SK-N-SH treated with all-trans-retinoic acid at 6 μM for 48 hours (cell line): ENCODE measurements at places on chromosomes 16 and 17.

DNA sequence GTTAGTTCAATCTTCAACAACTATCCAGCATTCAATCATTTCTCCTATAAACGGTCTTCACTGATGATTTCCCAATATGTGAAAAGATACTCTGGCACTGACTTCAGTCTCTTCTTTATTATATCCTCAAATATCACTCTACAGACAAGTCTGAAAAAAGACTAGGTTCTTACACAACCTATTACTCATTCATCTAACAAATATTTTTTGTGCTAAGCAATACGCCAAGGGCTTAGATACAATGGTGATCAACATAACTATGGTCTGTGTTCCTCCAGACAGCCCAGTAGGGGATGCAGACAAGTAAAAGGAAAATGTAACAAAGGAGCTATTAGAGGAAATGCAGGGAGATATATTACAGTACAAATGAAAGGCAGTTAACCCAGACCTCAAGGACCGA, 63.9 kb downstream of the MYO1D start:
- no peak for ATAC-seq

DNA sequence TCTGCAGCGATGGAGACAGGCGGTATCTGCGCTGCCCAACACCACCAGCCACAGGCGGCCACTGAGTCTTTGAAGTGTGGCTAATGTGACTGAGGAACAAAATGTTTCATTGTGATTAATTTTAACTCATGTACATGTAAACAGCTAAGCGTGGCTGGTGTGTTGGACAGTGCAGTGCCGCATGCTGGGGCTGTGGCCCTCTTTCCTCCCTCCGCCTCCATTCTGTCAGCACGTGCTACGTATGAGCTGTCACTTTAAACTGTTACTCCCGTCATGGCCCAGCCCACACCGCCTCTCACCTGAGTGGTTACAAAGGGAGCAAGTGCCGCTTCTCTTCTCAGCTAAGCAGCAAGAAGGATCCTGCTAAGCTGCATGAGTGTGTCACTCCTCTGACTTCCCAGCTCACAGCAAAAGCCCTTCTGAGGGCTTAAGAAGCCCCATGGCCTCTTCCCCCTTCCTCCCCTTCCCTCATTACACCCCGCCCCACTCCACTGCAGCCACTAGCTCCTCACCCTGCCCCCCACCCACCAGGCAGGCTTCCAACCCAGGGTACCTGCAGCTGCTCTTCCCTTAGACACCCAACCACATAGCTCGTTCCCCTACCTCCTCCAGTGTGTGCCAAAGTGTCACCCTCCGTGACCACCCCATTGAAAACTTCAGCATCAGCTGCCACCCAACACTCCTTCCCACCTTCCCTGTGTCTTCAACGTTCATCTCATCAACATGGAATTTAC, 15.0 kb downstream of the HASPIN start:
- ATAC-seq, result no peak

- ATAC-seq, result no peak
Measured at GRCh38 chr16:67509016-67509415, 19.6 kb upstream of the RIPOR1 start.

DNA sequence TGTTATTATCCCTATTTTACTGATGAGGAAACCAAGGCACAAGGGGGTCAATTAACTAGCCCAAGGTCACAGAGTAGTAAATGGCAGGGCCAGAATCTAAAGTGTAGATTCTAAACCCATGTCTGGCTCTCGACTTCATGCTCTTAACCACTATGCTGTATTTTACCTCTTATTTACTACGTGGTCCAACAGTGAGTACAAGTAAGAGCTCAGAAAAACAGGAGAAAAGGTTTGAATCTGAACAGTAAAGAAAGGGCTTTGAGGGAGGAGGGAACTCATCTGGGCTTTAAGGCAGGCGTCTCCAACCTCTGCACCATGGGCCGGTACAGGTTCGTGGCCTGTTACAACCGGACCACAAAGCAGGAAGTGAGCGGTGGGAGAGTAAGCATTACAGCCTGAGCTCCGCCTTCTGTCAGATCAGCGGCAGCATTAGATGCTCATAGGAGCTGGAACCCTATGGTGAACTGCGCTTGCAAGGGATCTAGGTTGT, 62.9 kb downstream of the SMURF2 start:
- ATAC-seq, result peak; percentile 25; the same call in 2 of the 3 replicates

DNA sequence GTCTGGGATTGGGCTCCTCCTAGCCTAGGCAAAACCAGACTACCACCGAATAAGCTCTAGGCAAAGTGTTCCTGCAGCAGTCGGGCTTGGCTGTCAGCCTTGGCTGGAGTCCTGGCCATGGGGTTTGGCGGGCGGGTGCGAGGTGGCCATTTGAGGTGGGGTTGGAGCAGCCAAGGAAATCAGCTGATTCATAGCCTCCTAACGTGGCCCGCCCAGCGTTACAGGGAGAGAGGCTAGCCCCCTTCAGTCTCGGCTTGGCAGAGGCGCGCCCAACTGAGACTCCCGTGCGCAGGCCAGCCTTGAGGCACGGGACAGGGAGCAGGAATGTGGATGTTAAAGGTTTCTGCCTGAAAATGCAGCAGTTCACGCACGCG, 1.9 kb downstream of the PMP22 start:
- peak; percentile 50 for ATAC-seq

- ATAC-seq, result no peak
Measured at GRCh38 chr17:278055-278675, 74.4 kb downstream of the RPH3AL start.

GRCh38 chr16:50681021-50681885, at the start of gene SNX20:
TSS of gene SNX20 (minus strand) at chr16:50681312. CDS start at chr16:50677526, 3,786 bp downstream.
- no peak for ATAC-seq

DNA sequence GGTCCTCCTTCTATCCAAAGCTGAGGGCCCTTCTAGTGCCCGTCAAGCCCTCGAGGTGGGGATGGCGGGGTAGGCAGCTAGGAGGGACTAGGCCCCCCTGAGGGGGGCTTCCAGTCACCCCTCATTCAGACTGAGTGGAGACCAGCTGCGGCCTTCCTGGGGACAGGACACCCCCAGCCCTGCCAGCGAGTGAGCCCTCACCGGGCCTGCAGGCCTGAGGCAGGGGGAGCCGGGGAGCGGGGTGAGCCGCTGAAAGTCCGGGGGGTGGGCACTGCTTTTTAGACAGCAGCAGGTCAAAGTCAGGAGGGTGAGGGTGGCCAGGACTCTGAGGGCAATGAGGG, 8.7 kb upstream of the KREMEN2 start:
- ATAC-seq, result no peak

DNA sequence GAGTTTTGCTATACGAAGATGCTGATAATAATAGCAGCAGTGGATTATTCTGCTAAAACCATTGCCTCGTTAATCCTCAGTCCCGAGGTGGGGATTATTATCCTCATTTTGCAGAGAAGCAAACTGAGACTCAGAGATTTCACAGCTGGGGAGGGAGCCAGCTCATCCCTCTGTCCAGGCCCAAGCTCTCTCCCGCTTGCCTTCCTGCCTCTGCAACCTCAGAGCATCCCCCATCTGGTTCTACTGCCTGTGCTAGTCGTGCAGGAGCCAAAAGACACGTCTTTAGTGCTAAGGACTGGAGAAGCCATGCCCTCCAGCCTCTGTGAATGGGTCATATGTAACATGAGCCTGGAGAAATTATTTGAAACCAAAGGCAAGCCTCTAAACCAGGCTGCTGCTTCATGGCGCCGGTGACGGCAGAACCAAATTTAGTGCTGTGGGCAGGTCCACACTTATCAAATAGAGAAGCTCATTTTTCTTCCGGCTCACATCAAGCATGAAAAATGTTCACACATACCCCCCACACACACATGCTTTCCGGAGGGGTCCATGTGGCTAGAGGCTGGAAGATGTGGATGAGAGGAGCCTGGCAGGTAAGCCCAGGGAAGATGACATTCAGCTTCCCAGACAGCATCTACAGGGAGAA, 13.5 kb downstream of the MAPT start:
- ATAC-seq, result no peak; the same call in 2 of the 3 replicates

DNA sequence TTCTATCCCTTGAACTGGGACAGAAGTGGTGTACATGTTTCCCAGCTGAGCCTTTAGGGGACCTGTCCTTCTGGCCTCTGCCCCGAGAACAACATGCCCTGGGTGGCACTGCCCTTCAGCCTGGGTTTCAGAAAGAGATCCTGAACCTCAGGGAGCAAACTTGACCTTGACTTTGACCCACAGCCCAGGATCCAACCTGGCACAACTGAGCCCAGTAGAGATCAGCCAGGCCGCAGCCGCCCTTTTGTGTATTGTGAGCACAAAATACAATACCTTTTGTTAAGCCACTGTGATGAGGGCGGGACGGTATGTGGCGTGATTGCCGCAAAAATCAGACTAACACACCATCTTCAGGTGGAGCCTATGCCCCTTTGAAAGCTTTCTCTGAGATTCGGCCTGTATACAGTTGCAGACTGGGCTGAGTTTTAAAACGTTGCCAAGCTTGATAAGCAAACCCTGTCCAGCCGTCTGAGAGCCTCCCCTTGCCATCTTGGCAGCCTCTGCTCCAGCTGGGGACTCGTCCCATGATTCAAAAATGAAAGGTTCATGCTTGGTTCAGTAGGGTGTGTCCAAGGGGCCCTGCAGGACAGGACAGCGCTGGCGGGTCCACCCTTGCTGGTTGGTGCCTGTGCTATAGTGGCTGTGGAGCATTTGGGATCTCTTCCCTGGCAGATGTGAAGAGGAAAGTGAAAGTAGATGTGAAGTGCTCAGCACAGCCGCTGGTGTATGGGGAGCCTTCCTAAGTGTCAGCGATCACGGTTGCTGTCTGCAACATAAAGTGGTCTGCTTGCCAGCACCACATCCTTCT, 40.3 kb downstream of the FOXL1 start:
- ATAC-seq, result peak; percentile 84

DNA sequence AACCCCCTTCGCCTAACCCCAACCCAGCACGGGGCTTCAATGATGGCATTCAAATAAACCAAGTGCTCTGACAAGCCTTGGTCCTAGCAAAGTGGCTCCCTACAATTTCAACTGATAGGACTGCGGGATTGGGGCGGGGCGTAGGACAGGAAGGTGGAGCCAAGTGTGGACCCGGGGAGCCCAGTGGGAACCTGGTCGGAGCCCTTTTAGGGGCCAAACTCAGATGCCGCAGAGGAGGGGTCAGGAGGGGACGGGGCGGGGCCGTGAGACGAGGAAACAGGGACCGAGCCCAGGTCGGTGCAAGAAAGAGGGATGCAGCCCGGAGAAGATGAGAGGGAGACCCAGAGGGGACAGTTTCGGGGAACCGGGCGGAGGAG, 13.2 kb upstream of the CDIPT start:
- ATAC-seq, result no peak

DNA sequence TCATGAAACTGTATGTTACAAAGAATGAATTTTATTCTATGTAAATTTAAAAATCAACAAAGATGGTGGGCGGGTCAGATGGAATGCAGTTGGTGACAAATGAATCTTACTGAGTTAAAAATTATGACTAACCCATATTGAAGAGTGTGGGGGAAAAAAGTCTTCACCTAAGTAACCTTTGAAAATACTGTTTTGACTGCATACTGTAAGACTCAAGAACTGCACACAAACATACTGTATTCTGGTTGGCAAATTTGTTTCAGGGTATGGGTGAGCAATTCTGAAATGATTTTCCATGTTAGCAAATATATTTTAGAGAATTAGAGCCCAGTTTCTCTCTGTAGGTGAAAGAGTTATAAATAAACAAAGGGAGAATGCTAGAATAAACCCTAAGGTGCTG, 153.7 kb upstream of the KCNJ18 start:
- ATAC-seq, result no peak

DNA sequence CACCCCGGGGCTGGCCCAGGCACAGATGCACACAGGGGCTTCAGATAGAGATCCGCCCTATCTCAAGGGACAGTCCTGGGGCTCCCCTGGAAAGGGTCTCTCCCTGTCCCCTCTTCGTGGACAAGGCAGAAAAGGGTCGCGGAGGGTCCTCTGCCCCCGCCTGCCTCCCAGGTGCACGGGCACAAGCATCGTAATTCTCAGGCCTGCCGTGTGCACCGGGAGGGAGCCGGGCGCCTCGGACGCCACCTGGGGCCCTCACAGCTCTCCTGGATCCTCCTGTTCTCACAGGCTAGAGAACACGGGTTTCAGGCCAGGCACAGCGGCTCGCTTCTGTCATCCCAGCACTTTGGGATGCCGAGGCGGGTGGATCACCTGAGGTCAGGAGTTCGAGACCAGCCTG, 11.9 kb upstream of the PABPN1L start:
- ATAC-seq, result no peak

- no peak for ATAC-seq
Measured at GRCh38 chr16:62752854-62753253, 716.6 kb upstream of the CDH8 start.

DNA sequence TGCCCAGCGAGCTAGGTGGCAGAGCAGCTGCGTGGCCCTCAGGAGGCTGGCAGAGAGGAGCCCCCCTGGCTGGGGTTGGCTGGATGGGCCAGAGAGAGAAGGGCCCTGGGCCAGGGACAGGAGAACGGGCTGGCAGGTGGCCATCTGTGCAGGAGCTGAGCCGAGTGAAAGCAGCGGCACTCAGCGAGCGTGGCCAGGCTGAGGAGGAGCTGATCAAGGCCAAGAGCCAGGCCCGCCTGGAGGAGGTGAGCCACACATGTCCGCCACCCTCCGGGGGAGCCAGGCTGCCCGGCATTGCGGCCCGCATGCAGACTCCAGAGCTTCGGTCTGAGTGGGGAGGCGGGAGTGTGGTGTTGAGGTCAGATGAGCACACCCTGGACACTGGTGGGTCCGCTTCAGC, 2.1 kb upstream of the RAC3 start:
- ATAC-seq, result no peak

DNA sequence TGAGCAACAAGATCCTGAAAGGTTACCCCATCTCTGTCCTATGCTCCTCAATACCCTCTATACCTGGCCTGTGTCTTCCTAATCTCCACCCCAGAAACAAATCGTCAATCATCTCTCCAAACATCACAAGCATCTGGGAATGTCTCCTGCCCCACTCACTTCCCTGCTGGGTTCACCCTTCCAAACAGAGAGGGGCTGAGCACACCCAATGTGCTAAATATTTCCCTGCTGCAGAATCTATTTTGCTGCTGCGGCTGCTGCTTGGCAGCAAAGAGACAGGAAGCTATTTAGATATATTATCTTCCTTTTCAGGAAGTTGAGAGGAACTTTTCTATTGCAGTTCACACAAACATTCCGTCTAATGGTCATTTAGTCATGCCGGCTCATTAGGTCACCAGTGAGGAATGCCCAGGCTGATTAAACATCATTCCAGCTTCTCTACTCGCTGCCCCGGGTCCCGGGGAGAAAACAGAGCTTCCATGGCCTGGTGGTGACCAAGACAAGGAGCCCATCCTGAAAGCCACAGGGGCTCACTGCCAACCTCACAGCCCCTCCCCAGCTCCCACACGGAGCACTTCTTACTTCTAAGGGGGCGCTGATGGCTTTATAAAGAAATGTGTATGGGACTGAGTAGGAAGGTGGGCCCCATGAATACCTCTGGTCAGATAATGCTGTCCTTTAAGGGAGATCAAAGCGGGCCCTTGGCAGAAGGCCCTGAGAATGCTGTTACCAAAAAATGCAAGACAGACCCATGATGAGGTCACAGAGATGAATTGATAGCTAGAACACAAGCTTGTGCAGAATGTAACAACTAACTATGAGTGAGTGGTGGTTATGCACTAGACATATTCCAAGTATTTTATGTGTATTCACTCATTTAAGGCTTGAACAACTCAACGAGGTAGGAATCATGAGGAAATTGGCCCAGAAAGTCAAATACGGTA, 218.3 kb downstream of the SOX9 start:
- ATAC-seq, result peak; percentile 89
